ENCODE measurements at places on chromosomes 5 and 9. TPM values are rescaled to one million over a fixed set of nuclear protein-coding genes. Genes with fewer than 3 reads are reported as not detected.

Gene TSSK1B
- total RNA-seq = not detected

Gene CDC26
- total RNA-seq = 28.2 TPM

Gene PCDHB7
- total RNA-seq = 2.1 TPM

Gene NUTM2G
- not detected for total RNA-seq

Gene RETREG1
- 61.1 TPM for total RNA-seq

Gene STKLD1
- total RNA-seq = 1.0 TPM

Gene SLC6A7
- not detected for total RNA-seq

Gene SURF1
- 24.5 TPM for total RNA-seq

Gene F2RL2
- under 0.01 TPM for total RNA-seq

Gene MAMDC2
- 11.0 TPM for total RNA-seq

Gene ROPN1L
- total RNA-seq = not detected

Gene TMEM203
- total RNA-seq = 32.9 TPM

Gene GPR150
- total RNA-seq = under 0.01 TPM

Gene SMIM32
- total RNA-seq = under 0.01 TPM

Gene CCDC192
- not detected for total RNA-seq

Gene FOXD4L5
- under 0.01 TPM for total RNA-seq

Gene SPATA31D4
- not detected for total RNA-seq

Gene MAMDC4
- 0.52 TPM for total RNA-seq

Gene SVEP1
- total RNA-seq = 46.4 TPM

Gene PCDHA13
- under 0.01 TPM for total RNA-seq
